Type B pancreatic cell (in vitro differentiated cells): ENCODE measurements at places on chromosomes 12 and 14.
A peak's percentile ranks its signal among the peaks of the same experiment; 100 is the strongest.

DNA sequence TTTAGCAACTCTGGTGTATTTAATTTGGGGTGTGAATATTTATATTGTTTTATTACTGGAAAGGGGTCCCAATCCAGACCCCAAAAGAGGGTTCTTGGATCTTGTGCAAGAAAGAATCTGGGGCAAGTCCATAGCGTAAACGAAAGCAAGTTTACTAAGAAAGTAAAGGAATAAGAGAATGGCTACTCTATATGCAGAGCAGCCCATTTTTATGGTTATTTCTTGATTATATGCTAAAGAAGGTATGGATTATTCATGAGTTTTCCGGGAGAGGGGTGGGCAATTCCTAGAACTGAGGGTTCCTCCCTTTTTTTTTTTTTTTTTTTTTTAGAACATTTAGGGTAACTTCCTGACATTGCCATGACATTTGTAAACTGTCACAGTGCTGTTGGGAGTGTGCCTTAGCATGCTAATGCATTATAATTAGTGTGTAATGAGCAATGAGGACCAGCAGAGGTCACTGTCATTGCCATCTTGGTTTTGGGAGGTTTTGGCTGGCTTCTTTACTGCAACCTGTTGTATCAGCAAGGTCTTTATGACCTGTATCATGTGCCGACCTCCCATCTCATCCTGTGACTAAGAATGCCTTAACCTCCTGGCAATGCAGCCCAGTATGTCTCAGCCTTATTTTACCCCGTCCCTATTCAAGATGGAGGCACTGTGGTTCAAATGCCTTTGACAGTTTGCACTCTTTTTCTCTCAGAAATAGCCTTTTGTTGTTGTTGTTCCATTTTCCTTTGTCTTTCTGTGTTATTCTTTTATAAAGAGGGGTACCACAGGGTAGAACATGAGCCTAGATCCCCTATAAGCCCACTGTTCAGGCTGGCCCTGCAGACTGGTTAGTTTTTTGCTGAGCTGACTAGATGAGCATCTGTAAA is 75.5 kb upstream of the DCD start:
- DNase-seq = no peak
- H3K27ac ChIP-seq = no peak overlapping the region
- no peak overlapping the region for H3K4me3 ChIP-seq
- H3K27me3 ChIP-seq = peaks cover 18% of the 10 kb centered on the region

DNA sequence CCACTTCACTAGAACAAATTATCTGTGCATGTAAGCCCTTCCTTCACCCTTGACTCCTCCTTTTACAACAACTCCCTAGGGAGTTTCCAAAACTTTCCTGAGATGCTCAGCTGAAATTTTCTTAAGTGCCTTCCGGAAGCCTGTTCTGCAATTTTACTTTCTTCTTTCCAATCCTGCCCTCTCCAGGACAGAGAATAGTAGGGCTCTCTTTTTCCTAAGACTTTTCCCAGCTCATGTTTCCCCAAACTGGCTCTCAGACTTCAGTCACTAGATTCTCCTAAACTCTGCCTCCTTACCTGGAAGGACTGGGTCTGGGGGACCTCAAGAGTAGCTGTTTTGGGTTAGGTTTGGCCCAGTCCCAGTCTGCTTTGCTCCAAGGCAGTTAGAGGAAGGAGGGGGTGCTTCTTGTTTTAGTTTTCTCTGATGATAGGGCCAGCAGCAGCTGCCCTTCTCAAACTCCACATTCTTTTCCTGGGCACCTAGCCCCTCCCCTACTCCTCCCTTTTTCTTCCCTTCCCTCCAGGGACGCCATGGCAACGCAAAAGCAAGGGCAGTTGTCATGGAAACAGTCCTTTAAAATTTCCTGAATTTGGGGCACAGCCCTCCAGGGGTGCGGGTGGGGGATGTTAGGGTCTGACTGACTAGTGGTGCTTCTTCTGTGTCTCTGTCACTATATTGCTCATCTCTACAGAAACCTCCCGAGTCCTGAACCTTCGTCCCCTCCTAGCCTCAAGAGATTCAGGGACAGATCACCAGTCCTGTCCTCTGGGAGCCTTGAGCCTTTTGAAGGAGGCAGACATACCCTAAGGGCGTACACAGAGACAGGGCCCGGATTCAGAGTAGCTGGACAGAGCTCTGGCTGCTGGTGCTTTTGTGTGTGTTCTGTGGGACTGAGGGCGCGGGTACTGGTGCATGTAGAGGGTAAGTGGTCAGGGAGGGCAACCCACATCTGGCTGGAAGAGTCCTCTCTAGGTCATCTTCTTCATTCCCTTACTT is 17.0 kb downstream of the PPP1R1A start:
- DNase-seq = no peak
- no peak overlapping the region for H3K4me3 ChIP-seq
- no peak overlapping the region for H3K27ac ChIP-seq
- H3K36me3 ChIP-seq = no peaks in the 10 kb centered on the region

DNA sequence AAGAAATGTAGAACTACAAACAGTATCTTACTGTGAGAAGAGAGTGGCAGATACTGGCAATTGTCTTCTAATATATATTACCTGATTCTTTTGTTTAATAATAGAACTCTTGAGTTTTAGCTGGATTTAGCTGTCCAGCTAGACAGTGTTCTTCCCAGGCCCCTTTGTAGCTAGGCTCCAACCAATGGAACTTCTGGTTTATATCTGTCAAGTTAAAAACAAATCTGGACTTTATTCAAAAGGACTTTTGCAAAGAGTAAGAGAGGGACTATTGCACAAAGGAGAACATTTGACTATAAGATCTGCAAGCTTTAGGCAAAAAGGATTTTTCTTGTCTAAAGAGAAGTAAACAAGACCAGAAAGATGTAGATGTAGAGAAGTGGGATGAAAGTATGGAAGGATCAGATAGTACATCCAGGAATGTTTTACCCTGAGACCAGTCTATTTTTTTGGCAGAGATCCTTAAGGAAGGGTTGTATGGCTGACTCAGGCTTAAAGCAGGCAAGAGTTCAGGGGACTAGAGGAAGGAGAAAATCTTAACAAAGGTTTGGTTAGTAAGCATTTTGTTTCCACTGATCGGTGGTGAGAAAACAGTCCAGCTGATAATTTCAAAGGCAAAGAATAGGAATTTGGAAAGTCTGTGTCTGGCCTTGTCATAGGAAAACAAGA is 111.1 kb upstream of the PLEKHA5 start:
- no peak for DNase-seq
- no peaks in the 10 kb centered on the region for H3K4me1 ChIP-seq
- no peaks in the 10 kb centered on the region for H3K36me3 ChIP-seq
- H3K27ac ChIP-seq = no peak overlapping the region
- H3K4me3 ChIP-seq = no peak overlapping the region
- H3K27me3 ChIP-seq = no peaks in the 10 kb centered on the region

DNA sequence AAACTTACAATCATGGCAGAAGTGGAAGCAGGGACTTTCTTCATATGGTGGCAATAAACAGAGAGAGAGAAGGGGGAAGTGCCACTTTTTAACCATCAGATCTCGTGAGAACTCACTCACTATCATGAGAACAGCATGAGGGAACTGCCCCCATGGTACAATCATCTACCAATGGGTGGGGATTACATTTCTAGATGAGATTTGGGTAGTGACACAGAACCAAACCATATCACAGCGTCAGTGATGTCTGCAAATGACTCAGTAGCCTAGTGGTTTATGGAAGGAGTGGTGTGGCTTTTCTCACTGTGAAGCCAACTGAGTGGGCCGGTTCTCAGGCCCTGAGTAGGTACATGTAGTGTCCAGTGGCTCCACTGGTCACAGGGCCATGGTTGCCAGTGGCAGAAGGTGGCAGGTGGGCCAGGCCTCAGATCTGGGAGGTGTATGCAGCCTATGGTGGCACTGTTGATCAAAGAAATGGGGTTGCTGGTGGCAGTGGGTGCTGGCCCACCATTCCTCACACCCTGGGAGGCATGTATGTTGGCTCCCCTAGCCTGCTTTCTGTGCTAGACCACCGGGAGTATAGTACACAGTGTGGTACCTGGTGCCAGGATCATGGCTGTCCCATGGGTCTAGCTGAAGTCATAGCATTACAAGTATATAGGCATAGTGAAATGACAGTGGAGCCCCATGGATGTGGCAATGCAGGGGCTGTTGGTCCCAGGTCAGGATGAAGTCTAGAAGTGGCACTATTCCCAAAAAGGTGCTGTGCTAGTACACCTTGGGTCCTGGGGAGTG is 191.9 kb downstream of the NUBPL start:
- no peaks in the 10 kb centered on the region for H3K27me3 ChIP-seq
- DNase-seq = no peak
- H3K36me3 ChIP-seq = peaks cover 11% of the 10 kb centered on the region

GRCh38 chr12:55926738-55927587 is 731 bp downstream of the PYM1 start:
- peak overlapping the region; percentile 94 for H3K4me3 ChIP-seq
- H3K27me3 ChIP-seq = peaks cover 5% of the 10 kb centered on the region
- peak; percentile 89 for DNase-seq
- H3K36me3 ChIP-seq = peaks cover 11% of the 10 kb centered on the region

GRCh38 chr12:92185052-92185451 is 39.4 kb upstream of the BTG1 start:
- H3K4me3 ChIP-seq = no peak overlapping the region
- no peaks in the 10 kb centered on the region for H3K36me3 ChIP-seq
- no peaks in the 10 kb centered on the region for H3K27me3 ChIP-seq
- H3K27ac ChIP-seq = no peak overlapping the region

DNA sequence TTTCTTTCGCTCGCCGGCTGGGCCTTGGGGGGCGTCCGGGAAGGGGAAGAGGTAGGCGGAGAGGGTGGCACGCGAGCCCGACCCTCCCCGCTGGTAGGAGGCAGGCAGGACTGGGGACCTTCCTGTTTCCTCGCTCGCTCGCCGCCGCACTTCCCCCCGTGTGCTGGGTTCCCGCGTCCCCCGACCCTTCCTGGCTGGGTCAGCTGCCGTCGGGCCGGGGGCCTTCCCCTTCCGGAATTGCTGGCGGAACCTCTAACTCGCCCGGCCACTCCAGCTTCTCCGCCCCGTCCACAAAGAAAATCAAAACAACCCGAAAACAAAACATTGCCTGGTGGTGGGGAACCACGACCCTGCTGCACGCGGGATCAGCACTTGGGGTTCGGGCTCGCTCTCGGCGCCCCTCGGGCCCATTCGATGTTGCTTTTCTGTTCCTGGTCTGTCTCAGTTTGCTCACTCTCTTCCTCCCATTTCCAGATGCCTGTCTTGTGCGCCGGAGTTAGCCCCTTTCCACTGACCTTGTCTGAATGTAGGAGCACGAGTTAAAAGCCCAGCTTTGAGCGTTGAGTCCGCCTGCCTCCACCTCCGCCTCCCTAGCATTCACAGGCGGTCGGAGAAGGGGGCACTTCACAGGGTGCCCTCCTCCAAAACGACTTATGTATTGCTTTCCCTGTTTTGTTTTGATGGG is 581 bp downstream of the PAPOLA start:
- peak overlapping the region; percentile 98 for H3K27ac ChIP-seq
- H3K36me3 ChIP-seq = peaks cover 15% of the 10 kb centered on the region
- peak overlapping the region; percentile 99 for H3K4me3 ChIP-seq
- H3K27me3 ChIP-seq = no peaks in the 10 kb centered on the region
- no peak for DNase-seq
- peaks cover 20% of the 10 kb centered on the region for H3K4me1 ChIP-seq

- H3K4me3 ChIP-seq = peak overlapping the region; percentile 27
- peaks cover 25% of the 10 kb centered on the region for H3K4me1 ChIP-seq
- no peak for DNase-seq
- peaks cover 18% of the 10 kb centered on the region for H3K36me3 ChIP-seq
Measured at GRCh38 chr12:32889011-32889760, 7.4 kb downstream of the PKP2 start.

DNA sequence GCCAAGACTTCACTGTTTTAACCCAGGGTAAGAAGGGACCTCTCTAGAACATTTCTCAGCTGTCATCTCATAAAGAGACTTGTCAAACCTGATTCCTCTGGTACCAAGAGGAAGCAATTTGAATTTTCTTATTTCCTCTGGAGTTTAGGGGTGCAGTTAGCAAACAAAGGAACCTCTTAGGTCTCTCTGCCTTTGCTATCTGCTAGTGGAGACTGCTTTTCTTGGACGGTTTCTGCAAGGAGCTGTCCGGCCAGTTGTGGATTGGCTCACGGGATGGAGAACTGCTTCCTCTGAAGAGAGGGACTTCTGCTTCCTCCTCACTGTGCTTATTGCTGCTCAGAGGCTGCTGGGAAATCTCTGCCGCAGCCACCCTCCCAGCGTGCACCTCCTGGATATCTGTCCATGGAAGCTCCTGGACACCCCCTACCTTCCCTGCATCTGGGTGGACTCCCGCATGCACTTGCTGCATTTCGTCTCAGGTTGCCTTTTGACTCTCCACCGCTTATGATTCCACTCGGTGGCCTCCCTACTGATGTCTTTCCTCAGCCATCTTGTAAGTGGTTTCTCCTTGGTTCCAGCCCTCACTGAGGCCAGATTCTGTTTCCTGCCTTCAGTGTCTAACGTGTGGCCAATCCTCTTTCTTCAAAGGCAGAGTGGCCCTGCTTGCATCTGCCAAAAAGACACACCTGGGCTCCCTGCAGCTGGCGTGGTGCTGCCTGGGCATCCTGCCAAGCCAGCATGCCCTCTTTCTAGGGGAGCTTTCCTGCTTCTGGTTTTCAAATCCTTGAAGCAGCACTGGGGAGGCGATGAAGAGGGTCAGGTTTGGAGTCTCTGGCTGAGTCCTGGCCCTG is 187.3 kb downstream of the CHST11 start:
- DNase-seq = no peak
- H3K27me3 ChIP-seq = no peaks in the 10 kb centered on the region
- H3K27ac ChIP-seq = no peak overlapping the region
- H3K4me1 ChIP-seq = peaks cover 4% of the 10 kb centered on the region
- H3K4me3 ChIP-seq = no peak overlapping the region
- H3K36me3 ChIP-seq = peaks cover 8% of the 10 kb centered on the region

- H3K36me3 ChIP-seq = peaks cover 3% of the 10 kb centered on the region
- H3K27ac ChIP-seq = no peak overlapping the region
- no peaks in the 10 kb centered on the region for H3K27me3 ChIP-seq
- H3K4me1 ChIP-seq = peaks cover 8% of the 10 kb centered on the region
Measured at GRCh38 chr12:49797449-49797776, 30.8 kb downstream of the NCKAP5L start.

DNA sequence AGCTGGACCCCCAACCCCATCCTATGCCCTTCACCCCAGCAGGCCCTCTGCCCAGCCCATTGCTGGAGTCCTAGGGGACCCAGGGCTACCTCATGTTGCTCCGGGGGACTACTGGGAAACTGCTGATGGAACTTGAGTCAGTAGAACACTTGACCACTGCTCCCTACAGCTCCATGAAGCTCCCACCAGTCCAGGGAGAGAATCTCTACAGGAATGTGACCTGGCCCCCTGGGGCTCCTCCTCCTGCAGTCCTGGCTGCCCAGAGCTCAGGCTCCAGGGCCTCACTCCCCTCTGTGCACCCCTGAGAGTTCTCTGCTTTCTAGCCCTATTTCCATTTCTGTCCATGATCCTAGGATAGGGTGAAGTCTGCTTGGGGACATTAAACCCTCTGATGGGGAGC is 10.8 kb upstream of the AQP2 start:
- H3K4me1 ChIP-seq = peaks cover 29% of the 10 kb centered on the region
- peaks cover 3% of the 10 kb centered on the region for H3K27me3 ChIP-seq

- no peak for DNase-seq
- H3K27ac ChIP-seq = peak overlapping the region; percentile 6
- H3K4me3 ChIP-seq = peak overlapping the region; percentile 6
- H3K36me3 ChIP-seq = peaks cover 22% of the 10 kb centered on the region
- no peaks in the 10 kb centered on the region for H3K27me3 ChIP-seq
- H3K4me1 ChIP-seq = no peaks in the 10 kb centered on the region
Measured at GRCh38 chr12:14514946-14515345, 52.7 kb downstream of the PLBD1 start.
